ENCODE measurements at places on chromosomes 7 and 10.

DNA sequence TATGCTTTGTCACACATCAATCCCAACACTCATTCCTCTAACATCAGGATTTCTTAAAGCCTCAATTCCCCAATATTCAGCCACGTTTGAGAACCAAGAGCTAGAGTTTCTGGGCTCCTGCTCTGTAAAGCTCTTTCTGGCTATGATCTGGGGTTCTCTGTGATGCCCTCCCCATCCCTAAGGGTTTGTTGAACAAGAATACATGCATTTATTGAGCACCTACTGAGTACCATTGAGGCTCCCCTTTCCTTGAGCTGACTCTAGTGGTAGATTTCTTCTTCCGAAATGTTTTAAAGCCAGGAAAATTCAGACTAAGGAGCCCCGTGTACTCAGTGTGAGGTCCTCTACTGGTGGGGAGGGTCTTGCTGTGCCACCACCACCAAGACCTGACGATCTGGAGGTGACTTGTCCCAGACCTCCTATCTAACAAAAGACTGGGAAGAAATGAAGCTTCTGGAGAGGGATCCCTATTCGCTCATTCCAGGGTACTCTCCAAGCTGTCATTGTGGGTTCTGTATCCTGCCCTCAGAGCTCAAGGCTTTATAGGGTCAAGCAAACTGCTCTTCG, 23.1 kb upstream of the SRGN start:
- DNase-seq: no peak

GRCh38 chr7:81419731-81420130, 350.1 kb downstream of the HGF start:
- DNase-seq: no peak

DNA sequence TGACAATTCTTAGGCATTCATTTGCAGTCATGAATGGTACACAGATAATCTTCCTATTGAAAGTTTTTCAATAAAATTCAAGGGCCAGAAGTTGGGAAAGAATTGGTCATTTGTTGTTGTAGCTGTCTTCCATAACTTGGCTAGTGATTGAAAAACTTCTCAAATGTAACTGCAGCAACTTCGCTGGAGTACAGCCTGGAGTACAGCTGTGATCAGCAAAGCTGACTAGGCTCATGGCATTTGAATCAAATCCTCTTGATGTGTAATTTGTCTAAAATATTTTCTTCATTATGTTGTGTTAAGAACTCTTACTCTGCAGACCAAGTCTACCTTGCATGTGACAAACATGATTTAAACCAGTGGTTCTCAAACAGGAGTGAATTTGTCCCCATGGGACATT, 226.5 kb upstream of the STEAP1 start:
- no peak for DNase-seq

DNA sequence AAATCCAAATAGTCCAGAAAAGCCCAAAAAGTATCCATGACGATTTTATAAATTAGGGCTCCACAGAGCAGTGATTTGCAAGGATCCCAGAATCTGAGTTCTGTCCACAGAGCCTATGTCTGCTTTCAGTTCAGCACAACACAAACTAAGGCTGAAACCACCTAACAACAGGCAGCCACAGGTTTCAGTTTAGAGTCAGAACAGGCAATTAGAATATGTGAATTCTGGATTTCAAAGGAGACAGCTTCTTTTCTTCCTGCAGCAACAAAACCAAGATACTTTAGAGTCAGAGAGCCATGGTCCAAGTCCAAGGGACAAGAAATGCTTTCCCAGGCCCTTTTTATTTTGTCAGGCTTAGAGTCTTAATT, 23.6 kb downstream of the IFIT3 start:
- DNase-seq: no peak

DNA sequence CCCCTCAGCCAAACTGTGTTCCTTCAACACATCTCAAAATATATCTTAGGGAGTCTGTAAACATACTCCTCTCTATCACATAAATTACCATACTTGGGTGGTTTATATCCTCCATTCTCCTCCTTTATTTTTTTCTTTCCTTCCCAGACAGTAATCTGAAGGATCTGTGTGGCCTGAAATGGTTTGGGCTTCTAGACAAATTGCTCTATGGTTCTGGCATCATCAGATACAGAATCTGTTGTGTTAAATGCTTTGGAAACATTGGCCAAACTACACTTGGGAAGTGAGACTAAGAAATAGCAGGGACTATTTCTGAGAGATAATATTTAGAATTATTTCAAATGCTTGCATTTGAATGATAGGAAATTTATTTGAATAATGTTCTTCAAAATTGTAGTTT, 353.0 kb upstream of the KCND2 start:
- no peak for DNase-seq

GRCh38 chr10:102302611-102303010, 57.3 kb downstream of the GBF1 start:
- DNase-seq: peak; percentile 93

DNA sequence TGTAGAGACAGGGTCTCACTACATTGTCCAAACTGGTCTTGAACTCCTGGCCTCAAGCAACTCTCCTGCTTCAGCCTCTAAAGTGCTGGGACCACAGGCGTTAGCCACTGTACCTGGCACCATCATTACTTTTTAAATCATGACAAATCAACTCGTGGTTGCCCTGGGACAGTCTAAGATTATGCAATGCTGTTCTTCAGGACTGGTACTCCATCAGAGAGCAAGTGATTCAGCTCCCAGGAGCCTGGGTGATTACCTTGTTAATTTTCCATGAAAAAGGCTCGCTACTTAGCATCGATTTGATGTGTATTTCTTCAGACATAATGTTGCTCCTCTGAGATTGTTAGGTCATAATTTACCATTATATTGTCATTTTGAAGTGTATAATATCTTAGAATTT, 158.9 kb upstream of the STEAP4 start:
- no peak for DNase-seq

- DNase-seq: no peak
These were observed 45.5 kb downstream of the CTBP2 start for GRCh38 chr10:125114761-125115391.

DNA sequence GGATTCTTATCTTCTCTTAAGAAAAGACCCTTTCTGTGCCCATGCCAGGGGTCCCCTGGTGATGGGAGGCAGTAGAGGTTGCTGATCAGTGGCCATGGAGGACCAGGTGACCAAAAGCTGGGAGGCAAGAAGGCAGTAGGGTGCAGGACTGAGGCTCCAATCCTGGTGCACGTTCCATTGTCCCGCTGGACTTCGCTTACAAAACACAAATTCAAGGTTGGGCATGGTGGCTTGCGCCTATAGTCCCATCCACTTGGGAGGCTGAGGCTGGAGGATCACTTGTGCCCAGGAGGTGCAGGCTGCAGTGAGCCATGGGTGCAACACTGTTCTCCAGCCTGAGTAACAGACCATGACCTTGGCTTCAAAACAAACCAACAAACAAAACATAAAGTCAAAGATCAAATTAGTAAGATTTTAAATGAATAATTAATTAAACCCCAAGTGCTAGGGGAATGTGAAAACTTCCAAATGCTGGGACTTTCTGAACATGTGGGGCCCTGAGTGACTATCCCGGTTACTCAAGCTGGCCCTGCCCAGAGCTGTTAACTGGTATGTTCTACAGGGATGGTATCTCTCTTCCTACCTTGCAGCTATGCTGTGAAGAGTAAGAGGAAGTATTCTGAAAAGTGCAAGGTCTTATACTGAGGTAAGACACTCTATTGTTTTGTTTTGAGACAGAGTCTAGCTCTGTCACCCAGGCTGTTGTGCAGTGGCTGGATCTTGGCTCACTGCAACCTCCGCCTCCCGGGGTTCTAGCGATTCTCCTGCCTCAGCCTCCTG, 97.6 kb downstream of the LYZL2 start:
- DNase-seq: no peak

DNA sequence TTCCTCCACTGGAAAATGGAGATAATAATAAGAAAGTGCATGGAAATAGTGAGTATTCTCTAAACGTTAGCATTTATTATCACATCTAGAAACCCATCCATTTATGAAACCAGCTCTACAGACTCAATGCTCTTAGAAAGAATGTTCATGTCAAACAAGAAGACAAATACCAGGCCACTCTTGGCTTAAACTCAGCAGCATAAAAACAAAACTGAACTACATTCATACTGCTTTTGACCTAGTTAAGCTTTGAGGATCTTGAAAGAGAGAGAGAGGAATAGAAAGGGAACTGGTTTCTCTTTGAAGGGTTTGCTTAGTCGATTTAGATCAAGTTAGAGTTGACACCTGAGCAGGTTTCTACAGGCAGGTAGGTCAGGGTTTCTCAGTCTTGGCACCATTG, 332.9 kb upstream of the PRKCQ start:
- DNase-seq: no peak

DNA sequence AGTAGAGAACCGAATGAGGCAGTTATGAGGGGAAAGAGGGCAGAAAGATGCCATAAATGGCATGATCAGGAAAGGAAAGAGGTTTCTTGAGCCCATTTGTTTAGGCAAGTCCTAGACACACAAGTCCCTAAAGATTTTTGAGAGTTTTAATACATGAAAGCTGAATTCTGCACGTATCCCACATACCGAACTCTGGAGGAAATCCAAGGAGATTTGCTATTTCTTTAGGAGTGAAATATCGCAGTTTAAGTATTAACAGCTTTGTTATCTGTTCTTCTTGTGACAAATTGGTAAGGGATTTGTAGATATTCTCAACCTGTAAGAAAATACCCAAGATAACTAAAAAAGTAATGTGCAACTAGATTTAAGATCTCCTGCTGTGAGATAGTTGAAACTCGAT, 23.7 kb upstream of the CUBN start:
- DNase-seq: no peak

DNA sequence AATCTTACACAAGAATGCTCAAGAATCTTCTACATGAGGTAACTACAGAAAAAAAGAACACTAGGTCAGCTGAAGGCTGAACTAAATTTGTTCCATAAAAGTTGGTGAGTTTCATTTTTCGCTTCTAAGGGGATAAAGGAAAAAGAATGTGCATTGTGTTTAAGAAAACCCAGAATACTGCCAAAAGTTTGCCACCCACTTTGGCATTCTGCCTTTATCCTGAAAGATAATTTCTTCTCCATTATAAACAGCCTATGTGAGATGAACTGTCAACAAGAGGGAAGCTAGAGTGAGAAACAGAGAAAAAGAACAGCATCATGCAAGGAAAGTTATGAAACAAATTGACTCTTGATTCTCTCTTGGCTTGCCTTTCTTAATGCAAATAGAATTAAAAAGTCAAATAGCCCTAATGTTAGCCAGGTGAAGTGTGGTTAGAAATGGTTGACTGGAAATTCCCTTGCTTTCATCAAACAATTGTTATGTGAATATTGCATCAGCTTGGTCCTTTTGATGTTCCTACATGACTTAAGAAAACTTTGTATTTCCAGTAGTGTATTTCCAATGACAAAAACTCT, 25.8 kb downstream of the STEAP1 start:
- no peak for DNase-seq

- DNase-seq: no peak
These were observed 133.3 kb downstream of the CCDC3 start for GRCh38 chr10:12868229-12868628.

GRCh38 chr10:61835946-61836887, 65.3 kb upstream of the ARID5B start:
- no peak for DNase-seq

GRCh38 chr7:105131890-105132289, 117.9 kb downstream of the KMT2E start:
- DNase-seq: no peak

DNA sequence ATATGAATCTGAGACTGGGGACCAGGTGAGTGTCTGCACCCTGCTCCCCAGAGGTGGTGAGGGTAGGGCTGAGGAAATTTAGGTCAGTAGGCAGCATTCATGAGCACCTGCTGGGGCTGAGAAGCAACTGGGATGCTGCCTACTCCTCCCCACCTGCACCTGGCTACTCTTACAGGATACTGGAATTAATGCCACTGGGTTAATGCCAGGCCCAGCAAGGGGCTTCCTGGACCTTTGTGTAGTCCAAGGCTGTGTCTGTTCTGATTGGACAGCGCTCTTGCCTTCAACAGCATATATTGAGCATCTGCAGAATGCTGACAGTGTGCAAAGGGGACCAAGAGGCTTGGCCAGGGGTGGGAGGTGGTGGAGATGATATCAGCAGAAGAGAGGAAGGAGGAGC, 32.1 kb downstream of the ADCYAP1R1 start:
- DNase-seq: no peak

- DNase-seq: no peak
These were observed 10.9 kb upstream of the SNX8 start for GRCh38 chr7:2325162-2325561.

DNA sequence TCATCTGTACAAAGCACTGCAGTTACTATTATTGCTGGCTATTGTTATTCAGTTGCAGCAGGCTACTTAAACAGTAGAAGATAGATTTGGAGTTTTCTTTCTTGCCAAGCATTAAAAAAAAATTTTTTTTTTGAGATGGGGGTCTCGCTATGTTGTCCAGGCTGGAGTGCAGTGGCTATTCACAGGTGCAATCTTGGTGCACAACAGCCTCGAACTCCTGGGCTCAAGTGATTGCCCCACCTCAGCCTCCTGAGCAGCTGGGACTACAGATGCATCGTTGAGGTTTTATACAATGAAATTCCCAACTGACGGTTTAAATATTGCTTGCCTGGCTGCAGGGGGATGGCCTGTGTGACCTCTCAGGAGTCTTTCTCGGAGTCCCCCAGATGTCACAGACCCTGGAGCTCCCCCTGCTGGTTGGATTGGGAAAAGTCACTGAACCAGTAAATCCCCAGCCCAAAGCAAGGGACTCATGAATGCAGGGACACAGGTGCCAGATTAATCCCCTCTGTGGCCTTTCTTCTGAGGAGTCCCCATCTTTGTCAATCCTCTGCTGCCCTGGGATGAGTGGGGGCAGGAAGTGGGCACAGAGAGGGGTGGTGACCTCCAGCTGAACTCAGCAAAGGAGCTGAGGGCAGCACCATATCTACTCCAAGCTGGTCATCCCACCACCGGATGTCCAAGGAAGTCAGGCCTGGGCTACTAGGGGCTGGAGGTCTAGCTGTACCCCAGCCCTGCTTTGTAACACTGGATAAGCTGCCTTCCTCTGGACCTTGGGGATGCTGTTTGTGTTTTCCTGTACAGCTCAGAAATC, 149.6 kb downstream of the C10orf105 start:
- DNase-seq: peak; percentile 6

DNA sequence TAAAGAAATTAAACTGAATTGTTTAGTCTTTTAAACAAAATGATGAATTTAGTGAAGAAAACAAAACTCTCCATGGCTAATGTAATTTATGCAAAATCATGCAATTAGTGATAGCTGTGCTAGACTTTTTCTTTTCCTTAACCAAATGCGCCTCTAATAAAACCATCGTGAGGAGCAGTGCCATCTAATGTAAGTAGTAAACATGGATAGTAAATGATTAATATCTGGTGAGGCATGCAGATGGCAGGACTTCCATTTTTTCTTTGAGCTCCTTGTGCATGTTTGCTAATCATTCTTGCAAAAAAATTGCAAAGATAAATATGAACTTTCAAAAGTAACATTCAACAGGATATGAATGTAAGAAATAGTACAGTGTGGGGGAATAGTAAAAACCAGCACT, 2.3 kb downstream of the INSYN2A start:
- no peak for DNase-seq

- no peak for DNase-seq
These were observed 78.4 kb upstream of the NEUROD6 start for GRCh38 chr7:31418928-31419327.

- DNase-seq: no peak
These were observed 588.6 kb downstream of the DNAJB9 start for GRCh38 chr7:109158246-109158645.

Data from HS-5 (cell line).